ENCODE measurements at places on chromosomes 7 and 10.

- DNase-seq: no peak
These were observed 104.7 kb downstream of the CDH23 start for GRCh38 chr10:71501402-71501801.

DNA sequence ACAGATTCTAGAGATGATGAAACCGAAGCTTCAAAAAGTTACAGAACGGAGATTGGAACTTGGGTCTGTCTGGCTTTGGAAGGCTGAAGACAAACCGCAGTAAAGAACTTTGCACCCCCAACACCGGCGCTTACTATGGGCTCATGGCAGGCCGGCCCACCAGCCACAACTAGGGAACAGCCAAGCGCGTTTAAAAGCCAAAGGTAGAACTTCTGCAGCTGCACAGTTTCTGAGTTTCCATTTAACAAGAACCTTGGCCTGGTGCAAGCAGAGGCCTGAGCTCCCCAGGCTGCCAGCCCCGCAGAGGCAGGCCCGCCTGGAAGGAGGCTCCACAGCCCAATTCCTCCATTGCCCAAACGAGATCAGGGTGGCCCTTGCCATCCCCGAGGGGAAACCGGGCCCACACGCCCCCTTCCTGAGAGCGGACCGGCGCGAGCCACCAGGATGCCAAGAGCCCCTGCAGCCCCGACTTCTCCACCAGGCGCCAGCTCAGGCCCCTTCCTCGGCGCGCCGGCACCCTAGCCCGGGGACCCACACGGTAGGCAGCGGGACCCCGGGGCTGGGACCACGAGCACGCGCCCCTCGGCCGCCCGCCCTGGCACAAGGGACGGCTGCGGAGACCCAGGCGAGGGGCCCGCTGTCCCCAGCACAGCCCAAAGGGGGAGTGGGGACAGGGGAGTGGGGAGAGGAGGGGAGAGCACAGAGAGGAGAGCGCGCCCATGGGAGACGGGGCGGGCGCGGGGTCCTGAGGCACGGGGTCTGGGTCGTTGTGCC, 566 bp downstream of the MAD1L1 start:
- DNase-seq: no peak

DNA sequence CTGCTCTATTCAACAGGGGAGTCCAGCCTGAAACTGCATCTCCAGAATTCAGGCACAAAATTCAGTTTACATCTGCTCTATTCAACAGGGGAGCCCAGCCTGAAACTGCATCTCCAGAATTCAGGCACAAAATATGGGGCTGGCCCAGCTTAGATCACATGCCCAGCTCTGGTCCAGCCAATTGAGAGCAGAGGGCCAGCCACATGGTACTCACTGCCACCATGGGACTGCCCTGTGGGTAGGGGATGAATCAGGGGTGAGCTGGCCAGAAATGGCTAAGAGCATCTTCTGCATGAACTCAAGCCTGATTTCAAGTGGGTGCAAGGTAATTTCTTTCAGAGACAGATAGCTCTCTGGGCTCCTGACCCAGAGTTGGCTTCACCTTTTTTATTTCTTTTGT, 156.6 kb upstream of the LYZL2 start:
- peak; percentile 26 for DNase-seq

GRCh38 chr10:24974976-24975375, 22.6 kb upstream of the PRTFDC1 start:
- DNase-seq: peak; percentile 69

DNA sequence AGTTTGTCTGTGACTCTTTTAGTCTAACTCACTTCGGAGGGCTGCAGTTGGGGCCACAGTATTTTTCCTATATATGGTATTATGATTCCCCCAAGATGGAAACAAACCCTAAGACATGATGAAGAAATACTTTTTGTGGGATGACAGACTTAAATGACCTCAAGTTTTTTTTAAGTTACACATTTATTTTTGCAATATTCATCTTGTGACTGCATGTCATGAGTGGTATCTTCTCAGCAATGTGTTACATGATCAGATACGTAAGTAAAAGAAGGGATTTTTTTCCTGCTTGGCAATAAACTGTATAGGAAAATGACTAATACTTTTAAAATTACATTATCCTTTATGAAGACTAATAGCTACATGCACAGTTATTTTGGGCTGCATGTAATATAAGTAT, 57.8 kb downstream of the OR13A1 start:
- no peak for DNase-seq

- DNase-seq: peak; percentile 100
These were observed 28.2 kb downstream of the PFKP start for GRCh38 chr10:3095373-3096139.

- DNase-seq: peak; percentile 96
These were observed 61.0 kb downstream of the NRP1 start for GRCh38 chr10:33273295-33274002.

- DNase-seq: no peak
These were observed 126.7 kb upstream of the TMEM196 start for GRCh38 chr7:19900118-19900517.

DNA sequence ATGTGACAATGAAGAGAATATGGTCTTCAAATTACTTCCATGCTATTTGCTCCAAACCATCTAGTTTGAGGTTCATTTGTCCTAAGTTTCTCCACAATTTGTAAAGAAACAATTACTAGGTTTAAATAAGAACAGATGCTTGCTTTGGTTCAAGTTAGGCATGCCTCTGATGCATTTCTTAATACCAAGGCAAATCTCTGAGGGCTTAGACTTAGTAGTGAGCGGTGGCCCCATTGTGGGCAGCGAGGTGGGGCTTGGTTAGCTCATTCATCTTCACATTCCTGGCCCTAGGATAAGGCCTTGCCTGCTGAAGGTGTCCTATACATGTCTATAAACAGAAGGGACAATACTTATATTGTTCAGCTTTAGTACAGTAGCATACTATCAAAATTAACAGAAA, 52.4 kb upstream of the RHEB start:
- DNase-seq: peak; percentile 43

GRCh38 chr7:114922652-114923402, 933 bp downstream of the MDFIC start:
- peak; percentile 71 for DNase-seq

- DNase-seq: no peak
These were observed 702 bp upstream of the AGFG2 start for GRCh38 chr7:100538348-100538653.

DNA sequence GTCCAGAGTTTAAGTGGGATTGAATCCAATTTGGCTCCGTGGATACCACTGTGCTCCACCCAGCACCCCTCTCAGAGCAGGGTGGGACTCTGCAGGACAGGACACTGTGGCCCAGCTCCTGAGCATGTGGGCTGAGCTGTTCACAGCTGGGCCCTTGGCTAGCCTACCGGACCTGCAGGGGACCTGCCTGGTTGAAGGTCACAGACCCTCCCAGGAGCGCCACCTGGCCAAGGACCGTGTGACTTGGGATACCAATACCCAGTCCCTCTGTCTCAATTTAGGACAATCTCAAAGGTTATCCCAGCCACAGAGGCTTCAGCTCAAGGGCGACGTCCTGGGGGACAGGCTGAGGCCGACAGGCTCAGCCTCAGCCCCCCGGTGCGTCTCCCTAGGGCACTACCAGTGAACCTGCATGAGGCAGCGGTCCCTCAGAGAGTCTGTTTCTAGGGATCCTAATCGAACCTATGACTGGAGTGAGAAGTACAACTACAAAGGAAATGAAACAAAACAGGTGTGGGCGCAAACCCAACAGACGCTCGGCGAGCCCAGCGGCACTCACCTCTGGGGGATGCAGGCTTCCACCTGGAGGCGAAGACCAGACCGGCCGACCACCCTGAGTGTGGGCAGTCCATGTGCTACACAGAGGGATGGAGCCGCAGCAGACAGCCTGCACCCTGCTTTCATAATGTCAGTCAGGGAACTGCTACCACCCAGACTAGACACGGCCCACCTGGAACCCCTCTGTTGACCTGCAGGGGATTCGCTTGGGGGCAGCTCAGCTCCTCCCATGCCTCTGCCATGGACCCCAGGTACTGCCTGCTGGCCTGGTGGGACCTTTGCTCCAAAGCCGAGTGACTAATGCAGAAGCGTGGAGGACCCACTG, 103.7 kb downstream of the PAXIP1 start:
- DNase-seq: no peak

DNA sequence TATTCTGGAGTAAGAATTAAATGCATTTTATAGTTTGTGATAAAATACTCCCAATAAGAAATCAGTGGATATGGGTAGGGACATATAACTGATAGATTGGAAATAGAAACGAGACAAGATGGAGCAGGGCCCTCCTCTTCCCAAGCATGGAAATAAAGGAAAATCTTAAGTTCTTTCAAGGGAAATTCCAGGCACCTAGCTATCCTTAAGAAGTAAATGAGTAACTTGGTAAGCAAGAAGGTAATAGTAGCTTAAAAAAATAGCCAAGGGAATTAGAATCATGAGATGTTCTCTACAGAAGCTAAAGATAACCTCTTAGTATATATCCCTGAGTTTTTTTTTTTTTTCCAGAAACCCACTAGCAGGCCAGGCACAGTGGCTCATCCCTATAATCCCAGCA, 105.5 kb upstream of the FAM3C start:
- no peak for DNase-seq

Measured in fibroblast of skin of right quadriceps (primary cell).